ENCODE measurements at places on chromosomes 6 and 20.

DNA sequence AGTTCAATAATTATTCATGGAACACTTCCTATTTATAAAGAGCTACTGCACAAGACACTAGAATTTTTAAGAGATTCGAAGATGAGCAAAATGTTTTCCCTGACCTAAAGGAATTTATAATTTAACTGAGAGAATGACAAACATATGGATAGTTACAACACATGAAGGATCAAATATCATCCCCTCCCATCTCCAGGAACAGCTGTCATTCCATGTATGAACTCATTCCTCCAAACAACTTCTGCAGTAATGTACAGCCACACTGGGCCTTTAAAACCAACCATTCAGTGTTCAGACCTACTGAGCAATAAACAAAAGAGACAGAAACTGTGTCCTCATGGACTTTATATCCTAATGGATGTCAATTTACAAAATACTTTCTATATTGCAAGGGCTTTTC lies 87.8 kb downstream of the KIF16B start:
- no peak for DNase-seq

DNA sequence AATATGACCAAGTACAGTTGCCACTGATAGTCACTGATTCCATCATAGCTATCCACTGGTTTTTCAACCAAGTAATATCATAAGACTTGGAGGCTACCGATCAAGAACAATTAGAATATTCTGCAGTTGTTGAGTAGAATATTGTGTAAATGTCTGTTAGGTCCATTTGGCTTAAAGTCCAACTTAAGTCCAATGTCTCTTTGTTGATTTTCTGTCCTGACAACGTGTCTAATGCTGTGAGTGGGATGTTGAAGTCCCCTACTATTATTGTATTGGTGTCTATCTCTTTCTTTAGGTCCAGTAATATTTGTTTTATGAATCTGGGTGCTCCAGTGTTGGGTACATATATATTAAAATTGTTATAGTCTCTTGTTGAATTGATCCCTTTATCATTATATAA lies 13.9 kb downstream of the ARFGEF3 start:
- no peak for DNase-seq

DNA sequence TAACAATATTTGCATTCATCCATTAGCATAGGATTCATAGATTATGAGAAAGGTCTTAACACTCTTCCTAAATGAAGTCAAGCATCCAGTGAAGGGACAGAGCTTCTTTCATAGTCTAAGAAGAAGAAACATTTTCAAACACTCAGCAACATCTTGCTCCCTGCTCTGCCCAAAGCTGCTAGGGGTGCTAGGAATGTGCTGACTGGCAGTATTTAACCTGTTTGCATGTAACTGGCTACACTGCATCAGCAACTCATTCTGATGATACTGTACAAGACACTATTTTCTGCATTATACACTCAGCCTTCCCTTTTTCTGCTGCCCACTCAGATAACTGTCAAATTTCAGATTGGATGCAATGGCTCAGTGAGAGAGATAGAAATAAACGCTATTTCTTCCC lies 495.1 kb upstream of the ARID1B start:
- DNase-seq: no peak

DNA sequence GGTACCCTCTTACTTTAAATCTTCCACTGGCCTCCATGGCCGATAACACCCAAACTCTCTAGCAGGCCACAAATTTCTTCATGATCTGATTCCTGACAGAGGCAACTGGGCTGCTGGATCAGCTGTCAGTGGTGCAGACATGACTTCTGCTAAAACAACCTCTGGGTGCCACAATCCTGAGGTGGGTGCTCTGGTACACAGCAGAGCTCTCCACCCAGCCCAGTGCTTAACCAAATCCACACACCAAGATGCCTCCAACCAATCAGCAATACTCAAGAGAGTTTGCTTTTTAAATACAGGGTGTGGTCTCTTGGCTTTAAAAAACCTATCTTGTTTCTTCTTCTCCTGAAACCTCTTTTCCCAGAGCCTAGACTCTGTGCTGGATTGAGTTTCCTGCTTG lies 126.6 kb upstream of the SPACA1 start:
- no peak for DNase-seq

- no peak for DNase-seq
Observed at GRCh38 chr6:49913636-49914375, 47.5 kb upstream of the CRISP1 start.

GRCh38 chr6:14881398-14881797 lies 364.5 kb upstream of the JARID2 start:
- DNase-seq: no peak

GRCh38 chr20:56833427-56833826 lies 204.3 kb downstream of the TFAP2C start:
- DNase-seq: no peak

DNA sequence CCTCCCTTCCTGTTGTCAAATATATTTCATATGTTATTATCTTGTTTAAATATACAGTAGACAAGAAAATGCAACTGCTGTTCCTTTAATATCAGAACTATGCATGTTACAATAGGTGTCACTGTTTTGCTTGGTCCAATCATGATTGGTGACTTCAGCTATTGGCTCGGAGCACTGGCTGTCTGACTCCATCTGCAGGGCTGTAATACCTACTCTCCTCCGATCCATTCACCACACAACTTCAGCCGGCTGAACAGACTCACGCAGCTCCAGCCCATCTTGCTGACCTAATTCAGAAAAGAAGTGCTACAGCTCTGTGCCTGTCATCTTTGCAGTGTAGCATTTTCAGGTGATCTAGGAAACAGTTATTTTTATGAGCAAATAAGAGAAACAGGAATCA lies at the start of gene BTBD3:
BTBD3 (plus strand) TSS at position 231 of the 400 bp plus-strand sequence. CDS start 383 bp downstream, outside the sequence.
- no peak for DNase-seq

- no peak for DNase-seq
Observed at GRCh38 chr6:4322846-4323309, 187.5 kb upstream of the ECI2 start.

DNA sequence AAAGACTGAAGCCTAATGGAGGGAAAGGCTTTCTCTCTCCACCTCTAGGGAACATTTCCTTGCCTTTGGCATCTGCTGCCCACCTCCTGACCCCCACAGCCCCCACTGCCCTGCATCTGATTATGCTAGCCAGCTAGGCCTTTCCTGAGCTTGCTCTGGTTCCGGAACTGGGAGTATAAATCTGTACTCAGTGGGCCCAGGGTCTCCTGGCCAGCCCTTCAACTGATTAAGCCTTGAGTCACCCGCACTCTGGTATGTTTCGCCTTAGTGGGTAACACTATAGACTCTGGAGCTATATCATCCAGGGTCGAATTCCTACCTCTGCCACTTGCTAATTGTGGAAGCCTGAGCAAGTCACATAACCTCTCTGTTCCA lies 45.6 kb upstream of the RIPOR2 start:
- DNase-seq: no peak

DNA sequence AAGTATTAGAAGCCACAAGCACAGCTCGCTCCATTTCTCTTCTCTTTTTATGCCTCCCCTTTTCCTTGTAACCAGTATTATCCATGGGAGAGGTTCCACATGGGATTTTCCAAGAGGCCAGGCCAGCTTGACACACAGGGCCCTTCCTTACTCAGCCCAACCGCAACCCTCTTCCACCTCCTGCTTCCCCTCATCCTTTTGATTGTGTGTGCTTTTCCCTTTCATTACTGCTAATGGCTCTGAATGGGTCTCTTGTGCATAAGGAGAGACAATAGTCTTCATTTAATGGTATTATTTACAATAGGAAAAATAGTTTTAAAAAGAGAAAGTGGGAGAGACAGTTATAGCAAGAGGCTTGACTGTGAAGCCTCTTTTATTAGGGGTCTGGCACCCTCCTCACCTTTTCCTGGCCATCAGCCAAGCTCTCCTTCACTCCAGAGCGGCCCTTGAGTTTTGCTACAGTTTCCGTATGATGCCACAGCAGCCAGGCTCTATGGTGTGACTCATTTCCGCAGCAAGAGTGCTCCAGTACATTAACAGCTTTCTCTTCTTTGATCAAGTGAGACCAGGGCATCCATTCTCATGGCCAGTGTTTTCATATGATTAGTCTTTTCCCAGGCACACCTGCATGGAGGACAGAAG lies 579.5 kb downstream of the TFAP2B start:
- no peak for DNase-seq

DNA sequence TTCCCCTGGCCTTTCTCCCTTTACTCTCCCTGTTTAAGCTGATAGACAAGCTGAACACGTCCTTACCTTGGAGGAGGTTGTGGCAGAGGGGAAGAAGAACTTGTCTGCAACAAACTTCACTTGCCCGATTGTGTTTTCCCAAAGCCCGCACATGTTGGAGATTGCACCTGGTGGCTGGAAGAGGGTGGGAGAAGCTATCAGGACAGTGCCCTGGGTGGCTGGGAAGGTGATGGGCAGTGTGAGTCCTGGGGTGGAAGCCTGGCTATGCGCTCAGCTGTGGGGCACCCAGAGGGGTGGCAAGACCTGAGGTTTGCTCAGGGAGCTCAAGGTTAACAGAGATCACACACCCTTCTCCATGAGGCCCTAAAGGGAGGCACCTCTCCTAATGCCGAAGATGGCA lies 25.0 kb upstream of the SSTR4 start:
- DNase-seq: no peak

- no peak for DNase-seq
Observed at GRCh38 chr6:64988148-64988547, 718.9 kb downstream of the EYS start.

DNA sequence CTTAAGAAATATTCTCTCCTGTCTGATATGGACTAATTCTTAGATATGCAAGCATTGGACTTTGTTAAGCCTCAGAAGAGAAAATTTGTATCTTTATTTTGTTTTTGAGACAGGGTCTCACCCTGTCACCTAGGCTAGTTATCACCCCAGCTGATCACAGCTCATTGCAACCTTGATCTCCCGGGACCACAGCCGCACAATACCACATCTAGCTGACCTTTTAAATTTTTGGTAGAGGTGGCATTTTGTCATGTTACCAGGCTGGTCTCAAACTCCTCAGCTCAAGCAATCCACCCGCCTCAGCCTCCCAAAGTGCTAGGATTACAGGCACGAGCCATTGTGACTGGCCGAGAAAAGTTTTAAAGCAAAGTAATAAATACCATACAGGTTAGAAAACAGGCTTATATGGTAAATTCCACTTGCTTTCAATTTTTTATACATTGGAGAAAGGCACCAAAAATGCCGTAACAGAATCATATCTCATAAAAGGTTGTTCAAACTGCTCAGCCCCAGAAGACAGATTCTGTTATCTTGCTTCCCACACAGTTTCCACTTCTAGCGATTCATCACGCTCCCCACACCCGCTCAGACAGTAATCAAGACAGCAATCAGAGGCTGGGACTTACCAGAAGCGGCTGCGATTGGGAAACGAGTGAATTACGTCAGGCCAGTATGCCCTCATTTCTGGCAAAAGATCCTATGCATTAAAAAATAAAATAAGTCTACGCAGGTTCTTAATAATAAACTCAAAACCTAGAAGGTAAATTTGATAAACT lies 13.8 kb downstream of the RNASET2 start:
- DNase-seq: peak; percentile 22

DNA sequence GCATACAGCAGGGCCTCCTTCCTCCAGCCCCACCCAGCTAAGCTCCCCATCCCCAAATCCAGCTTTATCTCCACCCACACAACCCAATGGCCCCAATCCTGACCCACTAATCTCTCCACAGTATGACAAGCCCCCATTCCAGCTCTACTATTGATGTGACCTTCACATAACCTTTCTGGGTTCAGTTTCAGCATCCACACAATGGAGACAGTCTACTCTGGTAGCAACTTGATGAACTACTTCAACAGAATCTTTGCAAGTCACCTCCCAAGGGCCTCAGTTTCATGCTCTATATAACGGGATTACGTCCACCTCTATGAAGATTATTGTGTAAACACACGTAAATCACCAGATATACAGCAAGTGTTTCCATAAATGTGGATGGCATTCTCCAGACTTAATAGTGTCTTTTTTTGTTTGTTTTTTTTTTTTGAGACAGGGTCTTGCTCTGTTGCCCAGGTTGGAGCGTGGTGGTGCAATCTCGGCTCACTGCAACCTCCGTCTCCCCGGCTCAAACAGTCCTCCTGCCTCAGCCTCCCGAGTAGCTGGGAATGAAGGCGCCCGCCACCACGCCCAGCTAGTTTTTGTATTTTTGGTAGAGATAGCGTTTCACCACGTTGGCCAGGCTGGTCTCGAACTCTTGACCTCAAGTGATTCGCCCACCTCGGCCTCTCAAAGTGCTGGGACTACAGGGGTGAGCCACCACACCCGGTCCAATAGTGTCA lies 1.4 kb downstream of the AHCY start:
- no peak for DNase-seq

DNA sequence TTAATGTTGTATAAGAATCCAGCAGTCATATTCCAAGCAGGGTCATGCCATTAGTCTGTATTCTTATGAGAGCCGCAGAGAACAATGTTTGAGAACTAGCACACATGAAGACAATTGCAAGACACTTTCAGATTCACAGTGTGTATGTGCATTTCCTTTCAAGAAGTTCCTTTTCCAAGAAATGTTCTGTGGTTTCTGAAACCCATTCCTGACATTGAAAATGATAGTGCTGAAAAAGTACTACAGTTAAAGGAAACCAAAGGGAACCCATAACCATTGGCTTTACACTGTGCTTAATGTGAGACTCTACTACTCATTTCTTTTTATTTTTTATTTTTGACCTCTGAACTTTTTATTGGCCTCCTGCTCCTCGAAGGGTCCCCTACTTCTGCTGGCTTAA lies 4.2 kb upstream of the CALHM6 start:
- DNase-seq: no peak

DNA sequence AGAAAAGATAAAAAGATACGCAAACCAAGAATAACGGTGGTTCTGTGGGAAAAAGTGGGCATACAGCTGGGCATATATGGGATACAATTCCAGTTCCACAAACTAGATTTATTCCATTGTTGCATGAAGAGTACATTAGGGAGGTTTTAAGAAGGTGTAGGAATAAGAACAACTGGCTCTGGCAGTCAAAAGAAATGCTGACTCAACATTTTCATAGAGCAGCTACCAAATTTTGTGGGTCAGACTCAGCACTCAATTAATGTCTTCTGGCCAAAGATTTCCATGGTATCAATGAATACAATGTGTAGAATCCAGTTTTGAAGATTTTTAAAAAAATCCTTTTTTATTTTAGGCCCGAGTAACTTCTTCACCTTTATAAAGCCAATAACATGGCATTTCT lies 40.2 kb downstream of the TP53INP2 start:
- no peak for DNase-seq

GRCh38 chr6:41784581-41785171 lies 2.8 kb upstream of the TOMM6 start:
- no peak for DNase-seq

GRCh38 chr6:94065707-94066337 lies 646.5 kb upstream of the EPHA7 start:
- DNase-seq: no peak

GRCh38 chr6:6723921-6724538 lies 135.5 kb downstream of the LY86 start:
- no peak for DNase-seq

DNA sequence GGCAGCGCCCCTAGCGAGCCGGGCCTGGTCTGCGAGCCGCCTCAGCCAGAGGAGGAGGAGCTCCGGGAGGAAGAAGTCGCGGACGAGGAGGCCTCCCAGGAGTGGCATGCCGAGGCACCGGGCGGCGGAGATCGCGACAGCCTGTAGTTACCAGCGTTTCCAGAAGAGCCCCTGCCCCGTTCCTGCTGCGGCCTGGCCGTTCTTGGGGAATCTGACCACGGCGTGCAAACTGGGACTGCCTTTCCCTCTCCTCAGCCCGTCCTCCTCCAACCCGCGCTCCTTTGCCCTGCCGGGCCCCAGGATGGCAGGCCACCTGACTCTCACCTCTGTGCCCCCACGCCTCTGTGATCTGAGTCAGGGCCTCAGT lies 802 bp downstream of the HDGFL1 start:
- DNase-seq: no peak

- peak; percentile 19 for DNase-seq
Observed at GRCh38 chr6:31400467-31401289, 2.7 kb upstream of the MICA start.

Measured in activated naive CD4-positive, alpha-beta T cell (primary cell).